NCI-H1930 (cell line): ENCODE measurements at places on chromosomes 12 and 14.

DNA sequence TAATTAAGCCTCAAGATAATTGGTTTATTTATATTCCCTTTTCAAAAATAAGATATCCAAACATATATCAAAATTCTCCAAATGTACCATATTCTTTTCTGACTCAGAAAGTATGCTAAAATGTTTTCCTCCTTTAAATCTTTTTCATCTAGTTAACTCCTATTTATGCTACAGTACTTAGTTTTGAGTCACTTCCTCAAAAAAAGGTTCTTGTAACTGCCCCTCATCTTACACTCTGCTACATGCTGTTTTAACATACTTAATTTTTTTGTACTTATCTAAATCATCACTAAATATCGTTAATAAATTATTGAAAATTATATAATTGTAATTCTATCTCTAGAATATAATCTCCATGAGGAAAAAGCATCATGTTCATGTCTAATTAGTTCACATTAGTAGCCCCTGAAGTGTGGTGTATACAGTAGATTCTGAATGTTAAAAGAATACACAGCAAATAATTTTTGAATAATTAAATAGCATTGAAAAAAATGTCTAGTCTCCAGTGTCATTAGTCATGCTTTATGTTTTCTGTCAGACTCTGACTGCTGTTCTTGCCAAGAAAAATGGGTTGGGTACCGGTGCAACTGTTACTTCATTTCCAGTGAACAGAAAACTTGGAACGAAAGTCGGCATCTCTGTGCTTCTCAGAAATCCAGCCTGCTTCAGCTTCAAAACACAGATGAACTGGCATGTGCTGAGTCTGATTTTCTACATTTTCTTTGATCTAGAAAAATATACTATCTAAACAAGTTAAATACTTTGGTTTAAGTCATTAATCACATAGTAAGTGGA lies 3.5 kb downstream of the KLRD1 start:
- DNase-seq = no peak

DNA sequence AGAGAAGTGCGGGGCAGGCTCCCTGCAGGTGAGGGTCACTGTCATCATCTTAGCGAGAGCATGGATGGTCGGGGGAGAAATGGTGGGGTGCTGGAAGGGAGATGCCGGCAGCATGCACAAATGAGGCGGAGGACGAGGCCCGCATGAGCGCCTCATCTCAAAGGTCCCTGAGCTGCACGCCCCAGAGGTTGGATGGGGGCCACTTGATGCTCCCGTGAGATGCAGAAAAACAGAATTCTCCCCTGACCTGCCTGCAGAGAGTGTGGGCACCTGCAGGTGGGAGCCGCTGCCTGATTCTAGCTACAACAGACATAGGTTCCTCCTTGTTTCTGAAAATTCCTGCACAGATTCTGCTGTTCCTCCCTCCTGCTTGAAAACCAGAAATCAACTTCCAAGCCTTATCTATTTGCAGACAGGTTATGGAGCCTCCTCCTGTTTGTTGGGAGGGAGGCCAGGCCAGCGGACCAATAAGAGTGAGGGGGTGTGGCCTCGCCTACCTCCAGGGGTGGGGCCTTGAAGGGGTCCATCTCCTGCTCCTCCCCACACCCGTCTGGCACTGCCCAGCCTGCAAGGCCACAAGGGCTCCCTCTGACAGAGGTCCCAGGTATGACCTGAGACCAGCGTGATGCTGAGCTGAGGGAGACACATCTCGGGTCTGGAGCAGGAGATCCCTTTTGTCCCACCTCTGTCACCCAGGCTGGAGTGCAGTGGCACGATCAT lies 67.2 kb downstream of the KDM2B start:
- peak; percentile 22 for DNase-seq

- no peak for DNase-seq
These were observed 21.3 kb downstream of the ACTN1 start for GRCh38 chr14:68957775-68958174.

DNA sequence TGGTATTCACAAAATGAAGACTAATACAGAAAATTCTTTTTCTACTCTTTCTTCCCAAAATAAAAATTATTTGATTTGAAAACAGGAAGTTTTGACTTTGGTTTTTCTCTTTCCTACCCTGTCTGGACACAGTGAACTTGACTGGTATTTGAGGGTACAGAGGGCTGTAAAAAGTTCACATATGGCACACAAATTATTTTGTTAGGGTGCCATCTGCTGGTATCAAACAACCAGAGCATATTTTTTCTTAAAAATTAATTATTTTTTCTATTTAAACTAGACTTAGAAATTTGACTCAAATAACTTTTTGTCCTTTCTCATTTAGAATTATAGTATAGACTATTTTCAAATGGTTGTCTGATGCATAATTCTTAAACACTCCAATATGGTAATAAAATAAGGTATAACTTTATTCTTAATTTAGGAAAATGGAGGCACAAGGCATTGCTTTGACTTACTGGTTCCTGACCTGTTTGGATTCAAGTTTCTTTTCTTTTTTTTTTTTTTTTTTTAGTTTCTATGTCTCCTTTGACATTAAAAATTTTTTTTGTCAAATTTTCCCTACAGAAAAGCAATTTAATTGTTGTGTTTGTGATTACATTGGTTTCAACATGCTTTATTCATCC lies 390.6 kb downstream of the PRKD1 start:
- DNase-seq = no peak

DNA sequence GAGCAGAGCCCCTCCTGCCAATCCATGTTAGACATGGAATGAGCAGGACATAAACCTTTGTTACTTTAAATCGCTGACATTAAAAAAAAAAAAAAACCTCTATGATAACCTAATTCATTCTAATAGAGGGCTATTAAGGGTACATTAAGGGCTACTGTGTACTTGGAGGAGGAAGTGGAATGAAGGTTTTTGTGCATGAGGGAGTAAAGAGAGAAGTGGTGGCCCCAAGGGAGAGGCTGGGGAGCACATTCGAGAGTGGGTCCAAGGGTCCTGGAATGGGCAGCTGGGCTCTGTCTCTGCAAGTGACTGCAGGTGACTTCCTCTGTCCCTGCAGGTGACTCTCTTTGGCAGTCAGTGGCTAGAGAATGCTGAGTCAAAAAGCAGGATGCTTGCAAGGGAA lies 32.1 kb upstream of the PTGDR start:
- DNase-seq = no peak

- DNase-seq = no peak
These were observed 155.2 kb downstream of the STXBP6 start for GRCh38 chr14:24894583-24895242.

- no peak for DNase-seq
These were observed 13.6 kb upstream of the FOXN3 start for GRCh38 chr14:89430391-89431236.

- DNase-seq = no peak
These were observed 131.0 kb upstream of the EEA1 start for GRCh38 chr12:93059925-93060665.

GRCh38 chr14:65242732-65243134 lies 140.4 kb upstream of the MAX start:
- DNase-seq = no peak

DNA sequence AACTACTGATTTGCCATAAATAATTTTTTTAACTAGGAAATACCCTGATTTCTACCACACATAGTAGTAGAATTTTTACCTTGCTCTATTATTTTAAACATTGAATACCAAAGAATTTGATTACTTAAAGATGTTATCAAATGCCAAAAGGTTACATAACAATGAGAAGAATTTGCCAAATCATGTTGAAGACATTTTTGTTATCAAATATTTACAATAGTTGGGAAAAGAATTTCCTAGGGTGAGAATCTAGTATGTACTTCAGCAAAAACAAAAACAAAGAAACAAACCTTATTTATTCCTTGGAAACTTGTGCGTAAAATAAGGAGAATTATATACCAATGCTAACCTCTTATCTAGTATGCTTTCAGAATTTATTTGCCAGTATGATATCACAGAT lies 107.2 kb downstream of the SCAF11 start:
- no peak for DNase-seq

GRCh38 chr12:121145221-121145620 lies 12.5 kb downstream of the P2RX7 start:
- no peak for DNase-seq

DNA sequence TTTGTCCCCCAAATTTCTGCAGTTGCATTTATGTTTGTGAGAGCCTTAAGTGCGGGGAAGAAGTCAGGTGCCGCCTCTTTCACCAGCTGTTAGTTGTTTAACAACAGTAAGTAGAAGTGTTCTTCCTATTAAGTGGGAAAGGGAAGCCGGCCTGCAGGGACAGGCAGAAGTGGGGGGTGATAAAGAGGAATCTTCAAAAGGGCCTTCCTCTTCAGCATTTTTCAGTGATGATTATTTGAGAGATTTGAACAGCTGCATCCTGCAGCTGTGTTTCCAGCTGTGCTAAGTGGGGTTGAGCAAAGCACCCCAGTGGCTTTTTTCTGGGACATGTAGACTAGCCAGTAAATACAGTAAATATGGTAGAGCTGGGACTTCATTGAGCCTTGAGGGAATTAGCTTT lies 32.1 kb upstream of the SLC38A1 start:
- no peak for DNase-seq

GRCh38 chr14:62133776-62134550 lies 371.7 kb downstream of the SNAPC1 start:
- DNase-seq = no peak

GRCh38 chr14:44846232-44846824 lies 115.4 kb downstream of the KLHL28 start:
- DNase-seq = peak; percentile 14

DNA sequence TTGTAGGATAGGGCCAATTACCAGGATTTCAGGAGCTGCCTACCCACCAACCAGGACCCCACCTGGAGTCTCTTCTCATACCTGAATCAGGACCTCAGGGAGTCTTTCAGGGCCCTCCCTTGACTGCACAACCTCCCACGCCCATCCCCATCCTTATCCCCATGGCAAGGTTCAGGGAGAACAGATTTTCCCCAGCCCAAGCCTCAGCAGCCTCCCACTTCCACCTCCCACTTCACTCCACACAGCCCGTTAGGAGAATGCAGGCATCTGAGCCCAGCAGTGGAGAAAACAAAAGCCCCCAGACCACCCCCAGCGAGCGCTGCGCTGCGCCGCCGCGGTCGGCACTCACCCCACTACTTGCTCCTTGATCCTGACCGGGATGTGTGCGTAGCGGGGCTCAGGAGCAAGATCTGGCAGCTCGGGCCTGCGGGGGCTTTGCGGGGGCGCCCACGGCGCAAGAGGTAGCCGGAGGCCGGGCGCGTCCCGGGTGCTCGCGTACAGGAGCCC lies 1.4 kb downstream of the B4GALNT1 start:
- no peak for DNase-seq

- DNase-seq = no peak
These were observed 252.2 kb upstream of the FOXN3 start for GRCh38 chr14:89669193-89669592.

GRCh38 chr12:127389923-127390322 lies 877.0 kb upstream of the TMEM132C start:
- no peak for DNase-seq

- DNase-seq = no peak
These were observed 13.4 kb upstream of the CDKL1 start for GRCh38 chr14:50410071-50410470.

GRCh38 chr14:53601409-53601808 lies 355.2 kb downstream of the BMP4 start:
- DNase-seq = no peak

GRCh38 chr12:12901158-12901791 lies 9.9 kb downstream of the GPRC5A start:
- DNase-seq = no peak

DNA sequence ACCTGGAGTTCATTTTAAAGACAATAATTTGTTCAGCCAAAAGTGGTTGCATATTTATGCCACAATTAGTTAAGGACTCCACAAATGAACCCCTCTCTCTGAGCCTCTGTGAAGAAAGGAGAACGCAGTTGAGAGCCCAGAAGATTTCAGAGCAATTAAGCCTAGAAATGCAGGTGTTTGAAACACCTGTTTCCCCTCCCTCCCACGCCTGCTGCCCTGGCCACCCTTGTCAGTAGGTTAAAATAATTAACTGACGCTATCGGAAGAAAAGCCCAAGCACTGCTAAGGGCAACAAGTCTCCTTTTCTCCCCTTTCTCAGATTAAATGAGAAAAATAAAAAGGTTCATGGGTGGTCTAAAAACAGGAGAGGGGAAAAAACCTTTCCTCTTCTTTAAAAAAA lies 99.2 kb downstream of the PPM1A start:
- DNase-seq = no peak

GRCh38 chr14:99546234-99546879 lies 57.6 kb downstream of the CCDC85C start:
- no peak for DNase-seq

- DNase-seq = no peak
These were observed 38.7 kb downstream of the ANO4 start for GRCh38 chr12:100833282-100833681.

GRCh38 chr14:72380456-72380855 lies 448.2 kb downstream of the RGS6 start:
- no peak for DNase-seq

DNA sequence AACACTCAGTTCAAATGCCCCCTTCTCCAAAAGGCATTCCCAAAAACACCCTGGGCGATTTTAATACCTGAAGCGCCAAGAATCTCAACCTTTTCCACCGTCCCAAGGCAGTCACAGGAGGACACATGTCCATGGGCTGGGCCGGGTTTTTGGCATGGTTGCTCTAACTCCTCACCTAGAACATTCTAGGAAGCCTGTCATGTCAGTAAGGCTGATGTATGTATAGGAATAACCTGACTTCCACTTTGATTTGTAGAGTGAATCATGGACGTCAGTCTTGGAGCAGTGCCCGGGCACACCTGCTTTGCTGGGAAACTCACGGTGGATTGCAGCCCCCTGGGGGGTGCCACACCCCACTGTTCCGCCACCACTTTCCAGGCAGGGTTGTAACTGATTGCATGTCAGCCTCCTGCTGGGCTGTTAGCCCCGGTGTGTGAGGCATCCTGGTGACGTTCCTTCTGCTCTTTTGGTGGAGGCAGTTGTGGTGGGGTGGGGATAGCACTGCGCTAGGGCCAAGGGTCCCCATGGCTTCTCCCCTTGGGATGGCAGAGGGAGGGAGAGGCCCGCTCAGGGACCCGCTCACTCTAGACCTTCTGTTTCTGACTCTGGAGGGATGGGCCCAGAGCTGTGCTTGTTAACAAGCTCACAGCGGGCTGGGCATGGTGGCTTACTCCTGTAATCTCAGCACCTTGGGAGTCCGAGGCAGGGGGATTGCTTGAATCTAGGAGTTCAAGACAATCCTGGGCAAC lies 35.2 kb upstream of the FAM181A start:
- no peak for DNase-seq

DNA sequence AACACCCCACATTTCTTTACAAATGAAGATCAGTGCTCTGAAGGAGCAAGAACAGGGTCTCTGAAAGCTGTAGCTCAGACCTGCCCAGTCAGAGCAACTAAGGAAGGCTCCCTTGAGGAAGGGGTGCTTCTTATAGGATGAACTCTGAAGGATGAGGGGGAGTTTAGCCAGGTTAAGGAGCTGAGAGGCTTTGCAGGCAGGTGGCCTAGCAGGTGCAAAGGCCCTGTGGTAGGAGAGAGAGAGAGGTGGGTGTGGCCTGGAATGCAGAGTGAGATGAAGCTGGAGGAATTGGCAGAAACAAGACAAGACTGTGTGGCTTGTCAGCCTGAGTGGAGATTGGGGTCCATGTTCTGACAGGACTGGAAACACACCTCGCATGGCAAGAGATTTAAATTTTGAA lies 20.5 kb upstream of the FAM222A start:
- no peak for DNase-seq
